ENCODE measurements at places on chromosomes 11 and 22.
A peak's percentile ranks its signal among the peaks of the same experiment; 100 is the strongest.

DNA sequence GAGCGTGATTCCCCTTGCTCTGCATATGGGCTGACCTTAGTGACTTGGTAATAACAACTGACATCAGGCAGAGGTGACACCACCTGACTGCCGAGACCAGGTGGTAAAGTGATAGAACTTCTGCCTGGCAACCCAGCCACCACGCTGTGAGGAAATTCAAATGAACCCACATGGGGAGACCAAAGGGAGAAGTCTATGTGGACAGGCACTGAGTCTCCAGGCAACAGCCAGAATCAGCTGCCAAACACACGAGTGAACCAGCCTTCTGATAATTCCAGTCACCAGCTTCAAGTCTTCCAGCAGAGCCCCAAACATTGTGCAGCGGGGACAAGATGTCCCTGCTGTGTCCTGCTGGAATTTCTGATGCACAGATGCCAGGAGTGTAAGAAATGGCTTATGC lies 29.7 kb downstream of the SPATA19 start:
- DNase-seq = no peak

GRCh38 chr22:31951194-31952093 lies 7.1 kb downstream of the YWHAH start:
- DNase-seq = no peak

- no peak for DNase-seq
Observed at GRCh38 chr11:23727794-23728193, 769.1 kb upstream of the LUZP2 start.

GRCh38 chr11:69352166-69352565 lies 58.2 kb downstream of the MYEOV start:
- DNase-seq = no peak

GRCh38 chr11:10824888-10825287 lies 16.2 kb upstream of the EIF4G2 start:
- DNase-seq = no peak

DNA sequence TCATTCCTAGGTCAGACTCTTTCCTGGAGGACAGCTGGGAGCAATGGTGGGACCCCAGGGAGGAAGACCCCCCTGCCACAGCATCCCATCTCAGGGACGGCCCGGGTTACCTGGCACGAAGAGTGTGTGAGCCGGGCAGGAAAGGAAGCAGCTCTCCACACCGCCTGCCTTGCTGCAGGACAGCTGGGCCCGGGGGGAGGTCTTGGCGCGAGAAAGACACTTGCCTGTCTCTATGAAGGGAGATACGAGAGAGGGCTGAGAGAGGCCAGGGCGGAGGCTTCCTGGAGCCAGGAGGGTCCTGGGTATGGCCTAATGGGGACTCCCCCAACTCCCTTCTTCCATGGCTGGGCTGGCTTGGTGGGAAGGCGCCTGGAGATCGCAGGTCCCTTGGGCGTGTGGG lies 36.1 kb upstream of the TTLL12 start:
- DNase-seq = no peak

GRCh38 chr11:35105319-35106079 lies 33.5 kb upstream of the CD44 start:
- DNase-seq = no peak

DNA sequence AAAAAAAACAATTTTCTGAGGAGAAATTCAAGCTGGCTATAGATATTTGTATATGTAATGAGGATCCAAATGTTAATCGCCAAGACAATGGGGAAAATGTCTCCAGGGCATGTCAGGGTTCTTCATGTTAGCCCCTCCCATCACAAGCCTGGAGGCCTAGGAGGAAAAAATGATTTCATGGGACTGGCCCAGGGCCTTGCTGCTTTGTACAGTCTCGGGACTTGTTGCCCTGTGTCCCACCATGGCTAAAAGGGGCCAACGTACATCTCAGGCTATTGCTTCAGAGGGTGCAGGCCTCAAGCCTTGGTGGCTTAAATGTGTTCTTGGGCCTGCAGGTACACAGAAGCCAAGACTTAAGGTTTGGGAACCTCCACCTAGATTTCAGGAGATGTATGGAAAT lies 62.1 kb upstream of the SLC5A12 start:
- DNase-seq = no peak

- no peak for DNase-seq
Observed at GRCh38 chr11:12731841-12732336, 57.7 kb downstream of the TEAD1 start.

DNA sequence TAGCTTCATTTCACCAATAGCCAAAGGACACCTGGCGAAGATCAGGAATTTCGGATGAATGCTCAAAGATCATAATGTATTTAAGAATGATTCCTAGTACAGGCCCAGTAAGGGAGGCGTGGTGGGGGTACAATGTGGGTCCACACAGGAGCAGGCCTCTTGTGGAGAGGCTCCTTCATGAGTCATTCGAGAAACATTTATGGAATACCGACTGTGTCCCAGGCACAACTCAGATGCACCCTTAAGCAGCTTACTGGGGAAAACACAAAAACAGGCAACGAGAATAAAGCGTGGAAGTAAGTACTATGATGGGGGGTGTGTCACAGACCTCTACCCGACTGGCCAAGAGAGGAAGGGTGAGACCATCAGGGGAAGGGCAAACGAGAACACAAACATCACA lies 44.5 kb downstream of the SMCO4 start:
- DNase-seq = no peak

GRCh38 chr11:59201353-59201752 lies 11.4 kb downstream of the MPEG1 start:
- DNase-seq = no peak

- no peak for DNase-seq
Observed at GRCh38 chr11:1773994-1774550, 10.3 kb upstream of the CTSD start.

DNA sequence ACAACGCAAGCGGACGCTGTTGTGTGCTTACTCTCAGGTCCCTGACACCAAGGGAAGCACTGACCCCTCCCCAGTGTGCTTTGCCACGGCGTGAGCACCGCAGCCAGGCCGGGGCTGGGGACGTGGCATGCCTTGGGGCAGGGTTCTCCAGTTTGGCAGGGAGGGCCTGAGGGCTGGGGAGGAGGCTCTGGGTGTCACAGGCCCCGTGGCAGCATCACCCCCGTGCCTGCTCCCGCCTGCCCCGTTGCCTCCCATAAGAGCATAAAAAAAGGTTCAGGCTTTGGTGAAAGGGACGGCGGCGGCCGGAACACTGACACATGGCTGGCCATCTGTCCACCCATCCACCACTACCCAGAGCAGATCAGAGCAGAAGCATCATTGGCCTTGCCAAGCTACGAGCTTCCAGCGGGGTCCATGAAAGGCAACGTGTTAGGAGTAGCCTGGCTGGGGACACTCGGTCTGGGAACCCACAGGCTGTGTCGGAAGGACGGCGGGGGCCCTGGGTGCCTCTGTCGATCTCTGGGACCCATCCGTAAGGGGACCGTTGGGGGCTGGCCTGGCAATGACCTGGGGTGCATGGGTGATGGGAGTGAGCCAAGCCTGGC lies 183.0 kb downstream of the IGLL1 start:
- no peak for DNase-seq

DNA sequence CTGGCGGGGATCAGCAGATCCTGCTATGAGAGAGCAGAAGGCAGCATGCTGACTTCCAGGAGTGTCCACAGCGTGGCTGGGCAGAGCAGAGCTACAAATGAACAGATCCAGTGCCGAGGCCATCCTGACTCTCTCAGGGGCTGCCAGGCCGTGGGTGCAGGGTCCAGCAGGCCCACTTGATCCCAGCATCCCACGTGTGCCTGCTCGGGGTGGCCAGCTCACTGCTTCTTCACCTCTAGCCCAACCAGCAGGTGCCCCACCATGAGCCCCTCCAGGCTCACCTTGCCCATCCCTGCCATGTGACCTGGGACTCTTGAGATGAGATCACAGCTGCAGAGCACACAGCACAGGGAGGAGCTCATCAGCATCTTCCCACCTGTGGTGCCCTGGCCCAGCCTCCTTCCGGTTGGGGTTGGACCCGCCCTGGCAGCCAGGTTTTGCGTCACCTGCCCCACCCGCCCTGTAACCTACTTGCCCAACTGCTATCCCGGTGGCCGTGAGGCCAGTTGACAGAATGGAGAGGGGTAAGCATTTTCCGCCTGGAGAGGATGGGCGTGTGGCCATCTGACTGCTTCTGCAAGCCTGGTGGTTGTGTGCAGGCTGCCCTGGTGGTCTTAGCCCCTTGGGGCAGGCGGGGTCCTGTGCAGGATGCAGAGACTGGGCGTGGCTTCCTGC lies 11.0 kb downstream of the TANGO2 start:
- DNase-seq = no peak

DNA sequence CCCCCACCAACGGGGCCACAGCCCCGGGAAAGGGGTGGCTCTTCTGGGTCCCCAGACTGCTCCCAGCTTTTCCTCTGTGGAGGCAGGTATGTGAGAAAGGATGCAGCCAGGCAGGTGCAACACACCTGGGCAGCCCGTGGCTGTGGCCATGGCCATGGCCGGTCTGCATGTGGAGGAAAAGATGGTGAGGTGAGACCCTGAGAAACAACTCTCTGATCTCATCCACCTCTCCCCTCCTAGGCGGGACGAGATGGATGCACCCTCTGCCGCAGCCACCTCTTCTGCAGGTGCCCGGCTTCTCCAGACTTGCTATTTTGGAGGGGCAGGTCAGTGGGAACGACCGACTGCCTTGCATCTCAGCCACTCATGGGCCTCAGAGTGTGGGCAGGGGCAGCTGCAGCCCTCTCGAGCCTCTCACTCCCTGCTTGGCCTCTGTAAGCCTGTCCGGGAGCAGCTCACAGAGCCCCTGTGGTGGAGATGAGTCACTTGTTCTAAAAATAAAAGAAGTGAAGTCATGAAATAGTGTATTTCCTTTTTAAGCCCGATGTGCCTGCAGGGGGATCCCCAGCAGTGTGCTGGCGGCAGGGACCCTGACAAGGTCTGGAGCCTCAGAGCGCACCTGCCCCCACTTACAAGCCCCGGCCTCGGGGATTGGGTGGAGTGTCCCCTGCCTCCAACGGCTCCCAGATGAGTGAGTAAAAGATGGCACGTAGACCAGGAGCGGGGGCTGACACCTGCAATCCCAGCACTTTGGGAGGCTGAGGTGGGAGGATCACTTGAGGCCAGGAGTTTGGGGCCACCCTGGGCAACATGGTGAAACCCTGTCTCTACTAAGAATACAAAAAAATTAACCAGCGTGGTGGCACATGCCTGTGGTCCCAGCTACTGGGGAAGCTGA lies 10.7 kb downstream of the SMIM38 start:
- DNase-seq = no peak

GRCh38 chr11:38517991-38518390 lies 1920.0 kb upstream of the RAG2 start:
- no peak for DNase-seq

DNA sequence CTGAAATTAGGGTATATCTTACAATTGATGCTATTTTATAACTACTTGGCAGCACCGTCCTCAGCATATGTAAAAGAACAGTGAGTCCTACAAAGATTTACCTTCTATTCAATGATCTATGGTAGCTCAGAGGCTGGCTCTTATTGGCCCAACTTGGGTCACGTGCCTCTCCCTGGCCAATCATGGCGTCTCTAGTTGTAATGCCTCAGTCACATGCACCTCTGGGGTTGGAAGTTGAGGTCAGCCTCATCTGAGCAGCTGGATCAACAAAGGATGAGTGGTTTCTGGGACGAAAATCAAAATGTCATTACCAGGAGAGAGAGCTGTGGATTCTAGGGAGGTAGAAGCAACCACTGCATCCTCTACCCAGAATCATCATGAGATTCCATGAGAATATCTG lies 22.9 kb upstream of the ASPHD2 start:
- DNase-seq = no peak

- peak; percentile 55 for DNase-seq
Observed at GRCh38 chr11:64331569-64332371, 8.2 kb upstream of the CCDC88B start.

GRCh38 chr11:132088551-132088950 lies 718.1 kb downstream of the NTM start:
- no peak for DNase-seq

GRCh38 chr11:110286298-110287040 lies 9.9 kb downstream of the RDX start:
- DNase-seq = no peak

GRCh38 chr11:86623041-86623621 lies 49.3 kb downstream of the ME3 start:
- DNase-seq = no peak

DNA sequence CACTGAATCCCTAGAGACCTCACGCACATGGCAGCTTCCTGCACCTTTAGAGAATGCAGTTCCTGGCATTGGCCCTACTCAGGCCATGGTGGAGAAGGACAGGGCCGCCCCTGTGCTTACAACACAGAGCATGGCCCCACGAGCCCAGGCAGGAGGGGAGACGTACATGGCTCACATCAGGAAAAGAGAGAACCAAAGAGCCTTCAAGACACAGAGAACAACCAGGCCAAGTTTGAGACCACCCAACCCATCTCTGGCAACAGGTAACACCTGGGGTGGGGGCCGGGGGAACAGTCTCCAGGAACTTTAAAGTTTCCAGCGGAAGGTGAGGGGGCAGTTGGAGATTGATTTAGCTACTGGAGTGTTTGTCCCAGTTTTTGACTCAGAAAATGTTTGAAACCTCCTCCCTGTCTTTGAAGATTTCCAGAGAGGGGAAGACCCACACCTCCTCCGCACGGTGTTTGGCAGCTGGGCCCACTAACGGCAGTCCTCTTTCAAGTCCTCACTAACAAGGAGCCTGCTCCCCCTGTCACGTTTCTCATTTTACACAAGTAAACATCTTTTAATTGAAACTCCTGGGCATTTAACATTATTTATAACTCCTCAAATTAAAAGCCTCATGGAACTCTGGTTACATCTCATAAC lies 1423.8 kb downstream of the TBC1D22A start:
- no peak for DNase-seq

GRCh38 chr11:34363363-34364084 lies 5.7 kb upstream of the ABTB2 start:
- no peak for DNase-seq

DNA sequence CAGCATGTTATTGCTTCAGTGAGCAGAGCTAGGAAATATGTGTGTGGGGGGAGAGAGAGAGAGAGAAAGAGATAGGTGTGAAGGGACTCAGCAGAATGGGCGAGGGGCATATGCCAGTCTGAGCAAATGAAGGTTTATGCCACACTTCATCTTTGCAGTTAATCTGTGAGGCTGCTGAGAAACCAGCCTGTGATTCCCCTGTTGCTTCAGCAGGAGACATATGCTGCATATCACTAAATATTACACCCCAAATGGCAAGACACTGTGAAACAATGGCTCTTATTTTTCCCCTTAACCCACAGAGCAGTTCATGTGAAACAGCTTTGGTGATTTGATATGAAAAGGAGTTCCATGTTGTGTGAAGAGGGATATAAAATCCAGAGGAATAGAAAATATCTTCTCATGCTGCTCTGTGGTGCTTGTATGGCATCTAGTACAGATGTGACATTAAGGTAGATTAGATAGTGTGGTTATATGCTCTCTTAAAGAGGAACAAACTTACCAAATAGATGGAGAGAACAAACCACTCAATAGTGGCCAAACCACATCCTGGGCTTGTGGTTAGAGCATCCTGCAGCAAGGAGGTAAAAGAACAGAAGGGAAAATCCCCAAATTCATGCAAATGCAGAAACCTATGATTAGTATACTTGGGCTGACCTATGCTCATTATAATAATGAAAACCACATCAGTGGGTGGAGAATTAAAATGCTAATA lies 864.2 kb downstream of the FAM181B start:
- peak; percentile 40 for DNase-seq

- no peak for DNase-seq
Observed at GRCh38 chr11:62547691-62548281, 1.2 kb upstream of the AHNAK start.
